COLO829 (cell line): ENCODE measurements at places on chromosomes 12 and 14.

GRCh38 chr12:25529738-25530137 is 23.3 kb downstream of the LMNTD1 start:
- no peak for DNase-seq

- DNase-seq: no peak
These were observed 35.1 kb upstream of the GRIP1 start for GRCh38 chr12:66713984-66714383.

- DNase-seq: no peak
These were observed 307.3 kb downstream of the TMEM117 start for GRCh38 chr12:44143175-44143574.

DNA sequence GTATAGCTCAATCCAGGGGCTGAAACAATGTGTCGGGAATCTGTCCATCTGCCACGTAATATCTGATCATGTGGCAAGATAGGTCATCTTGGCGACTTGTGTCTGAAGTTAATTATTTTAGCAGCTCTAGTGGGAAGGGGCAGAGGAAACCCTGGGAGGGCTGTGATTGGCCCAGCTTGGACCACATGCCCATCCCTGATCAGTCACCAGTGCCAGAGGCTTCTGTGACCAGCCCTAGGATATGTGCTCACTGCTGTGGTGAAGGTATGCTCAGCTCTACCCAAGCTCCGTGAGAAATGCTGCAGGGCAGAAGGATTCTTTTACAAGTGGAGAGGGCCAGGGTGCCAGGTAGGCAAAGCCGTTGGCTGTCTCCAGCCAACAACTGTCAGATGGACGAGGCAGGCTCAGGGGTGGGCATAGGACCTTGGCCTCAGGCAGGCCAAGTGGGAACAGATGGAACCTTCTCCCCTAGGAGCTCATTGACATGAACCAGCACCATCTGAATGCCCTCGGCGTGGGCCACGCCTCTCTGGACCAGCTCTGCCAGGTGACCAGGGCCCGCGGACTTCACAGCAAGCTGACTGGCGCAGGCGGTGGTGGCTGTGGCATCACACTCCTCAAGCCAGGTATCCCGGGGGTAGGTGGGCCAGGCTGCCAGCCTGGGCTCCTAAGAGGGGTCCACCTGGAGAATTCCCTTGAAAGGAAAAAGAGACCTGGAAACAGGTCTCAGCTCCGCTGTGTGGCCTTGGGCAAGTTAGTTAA is 21.1 kb downstream of the MVK start:
- no peak for DNase-seq

DNA sequence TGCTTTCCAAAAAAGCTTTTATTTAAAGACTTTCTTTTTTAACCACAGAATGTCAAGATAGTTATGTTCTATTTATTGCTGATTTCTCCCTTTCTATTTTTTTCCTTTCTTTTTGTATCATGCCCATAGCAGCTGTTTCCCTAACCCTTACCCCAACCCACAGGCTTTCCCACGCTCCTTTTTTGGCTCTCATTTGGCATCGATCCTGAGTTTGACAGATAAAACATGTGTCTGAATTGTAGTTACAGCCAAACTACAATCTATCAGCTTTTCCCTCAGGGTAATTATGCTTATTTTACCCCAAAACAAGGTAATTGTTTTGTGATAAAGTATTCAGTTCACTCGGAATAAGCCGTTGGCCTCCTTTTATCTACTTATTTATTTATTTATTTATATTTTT is 46.7 kb downstream of the PDE3A start:
- DNase-seq: no peak

- peak; percentile 8 for DNase-seq
These were observed 292.3 kb downstream of the DAD1 start for GRCh38 chr14:22296722-22297121.

GRCh38 chr12:14961466-14962152 is at the start of gene ARHGDIB:
Gene ARHGDIB (minus strand): TSS chr12:14961601. CDS start chr12:14950712, 10,889 bp downstream.
- DNase-seq: no peak

DNA sequence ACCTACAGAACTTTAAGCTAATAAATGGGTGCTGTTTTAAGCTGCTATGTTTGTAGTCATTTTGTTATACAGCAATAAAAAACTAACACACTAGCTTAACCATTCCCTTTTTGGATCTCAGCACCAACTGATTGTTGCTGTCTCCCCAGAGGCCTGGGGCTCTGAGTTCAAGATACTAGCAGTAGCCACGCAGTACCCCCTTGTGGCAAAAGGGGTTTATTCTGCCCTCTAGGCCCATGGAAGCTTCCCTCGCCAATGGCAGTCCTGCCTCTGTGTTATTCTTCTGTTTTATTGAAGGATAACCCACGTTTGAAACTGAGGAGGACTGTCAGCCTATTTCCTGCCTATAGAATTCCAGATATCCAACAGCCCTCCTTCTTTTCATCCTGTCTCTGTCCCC is 455.3 kb upstream of the ATP2B1 start:
- no peak for DNase-seq

DNA sequence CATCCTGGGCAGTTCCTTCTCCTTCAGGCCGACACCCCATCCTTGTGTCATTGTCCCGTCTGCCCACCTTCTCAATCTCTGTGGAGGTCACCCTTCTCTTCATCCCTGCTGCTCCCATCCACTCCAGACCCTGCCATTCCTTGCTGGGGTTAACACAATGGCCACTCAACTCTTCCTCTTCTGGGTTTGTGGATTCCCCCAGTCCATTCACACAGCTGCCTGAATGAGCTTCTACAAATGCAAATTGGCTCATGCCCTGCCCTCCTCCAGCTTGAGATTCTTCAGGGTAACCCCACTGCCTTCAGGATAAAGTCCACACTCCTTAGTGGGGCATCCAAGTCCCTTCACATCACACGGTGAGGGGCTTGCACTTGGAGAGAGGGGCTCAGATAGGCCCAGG is 17.2 kb upstream of the PRMT8 start:
- DNase-seq: no peak

DNA sequence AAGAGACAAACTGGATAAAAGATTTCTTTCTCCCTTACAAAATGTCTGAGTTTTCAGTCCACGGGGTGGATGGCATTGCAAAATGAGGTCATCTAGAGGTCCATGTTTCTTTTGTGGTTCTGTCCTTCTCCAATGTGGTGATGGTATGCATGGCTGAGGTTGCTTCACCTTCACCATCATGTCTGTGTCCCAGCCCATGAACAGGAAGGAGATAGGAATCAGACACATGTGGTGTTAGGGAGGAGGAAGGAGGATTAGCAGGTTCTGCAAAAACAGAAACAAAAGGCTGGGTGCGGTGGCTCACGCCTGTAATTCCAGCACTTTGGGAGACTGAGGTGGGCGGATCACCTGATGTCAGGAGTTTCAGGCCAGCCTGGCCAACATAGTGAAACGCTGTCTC is 11.0 kb upstream of the AEBP2 start:
- no peak for DNase-seq

- no peak for DNase-seq
These were observed 550.7 kb downstream of the SLC6A15 start for GRCh38 chr12:84361651-84362551.

GRCh38 chr12:2640709-2641108 is 154.1 kb upstream of the FKBP4 start:
- peak; percentile 80 for DNase-seq

DNA sequence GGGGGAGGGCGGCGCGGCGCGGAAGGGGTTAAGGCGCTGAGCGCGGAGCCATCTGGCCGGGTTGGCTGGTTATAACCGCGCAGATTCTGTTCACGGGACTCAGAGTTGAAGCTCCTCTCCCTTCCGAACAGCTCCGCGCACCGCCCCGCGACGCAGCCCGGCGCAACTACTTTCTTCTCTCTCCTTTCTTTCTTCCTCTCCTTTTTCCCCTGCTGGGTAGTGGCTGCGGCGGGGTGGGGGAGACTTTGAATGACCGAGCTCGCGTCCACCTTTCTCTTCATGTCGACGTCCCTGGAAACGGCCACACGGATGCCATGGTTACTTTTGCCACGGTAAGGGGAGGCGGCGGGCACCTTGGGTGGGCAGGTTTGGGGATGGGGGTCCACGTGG is at the start of gene NTF3:
TSS of gene NTF3 (plus strand) at position 98 of the 390 bp plus-strand sequence. CDS start at position 315, 217 bp downstream.
- no peak for DNase-seq

DNA sequence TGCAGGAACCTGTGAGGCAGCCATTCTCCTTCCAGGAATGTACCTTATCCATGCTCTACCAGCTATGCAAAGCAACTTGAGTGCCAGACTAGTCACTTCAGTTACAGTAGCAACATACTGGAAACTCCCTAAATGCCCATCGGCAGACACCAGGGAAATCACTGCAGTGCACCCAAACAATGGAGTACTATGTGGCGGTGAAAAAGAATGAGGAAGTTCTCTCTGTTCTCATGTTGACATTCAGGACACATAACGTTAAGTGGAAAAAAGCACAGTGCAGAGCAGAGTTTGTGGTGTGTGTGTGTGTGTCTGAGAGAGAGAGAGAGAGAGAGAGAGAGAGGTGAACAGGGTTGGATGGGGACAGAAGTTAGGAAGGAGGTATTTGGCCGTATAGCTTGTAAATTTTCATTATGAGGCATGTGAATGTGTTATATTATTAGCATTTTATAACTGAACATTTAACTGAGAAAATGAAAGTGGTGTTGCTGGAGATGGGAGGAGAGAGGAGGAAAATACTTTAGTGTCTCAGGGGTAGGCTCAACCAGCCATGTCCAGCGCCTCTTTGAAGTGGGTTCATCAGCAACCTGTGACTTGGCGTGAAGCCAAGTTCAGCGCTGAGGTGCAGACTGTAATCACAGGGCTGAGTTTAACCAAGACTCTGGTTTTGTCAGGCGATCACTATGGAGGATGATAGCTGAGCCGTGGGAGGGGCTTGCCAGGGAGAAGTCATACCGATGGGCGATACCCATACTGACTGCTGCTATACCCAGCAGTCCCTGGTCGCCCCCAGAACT is 17.3 kb downstream of the TNFAIP2 start:
- no peak for DNase-seq

GRCh38 chr14:104977681-104978653 is at the start of gene AHNAK2:
Gene AHNAK2 (minus strand): TSS chr14:104978374. CDS start chr14:104978237, 137 bp downstream.
- DNase-seq: peak; percentile 52

DNA sequence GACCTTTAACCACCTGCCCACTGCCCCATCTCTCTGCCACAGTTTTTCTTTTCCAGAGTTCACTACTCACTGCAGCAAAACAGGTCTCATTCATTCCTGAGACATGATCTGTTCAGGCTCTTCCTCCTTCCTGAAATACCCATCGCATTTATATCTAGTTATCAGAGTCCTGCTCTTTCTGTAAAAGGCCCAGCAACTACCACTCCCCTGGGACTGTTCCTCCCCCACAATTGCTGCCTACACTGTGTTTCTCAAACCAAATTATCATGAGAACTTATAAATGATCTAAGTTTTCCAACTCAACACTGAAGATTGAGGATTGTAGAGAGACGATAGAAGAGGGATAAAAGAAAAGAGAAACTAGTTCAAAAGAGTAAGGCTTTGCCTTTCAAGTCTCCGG is 40.8 kb upstream of the EPS8 start:
- peak; percentile 47 for DNase-seq

DNA sequence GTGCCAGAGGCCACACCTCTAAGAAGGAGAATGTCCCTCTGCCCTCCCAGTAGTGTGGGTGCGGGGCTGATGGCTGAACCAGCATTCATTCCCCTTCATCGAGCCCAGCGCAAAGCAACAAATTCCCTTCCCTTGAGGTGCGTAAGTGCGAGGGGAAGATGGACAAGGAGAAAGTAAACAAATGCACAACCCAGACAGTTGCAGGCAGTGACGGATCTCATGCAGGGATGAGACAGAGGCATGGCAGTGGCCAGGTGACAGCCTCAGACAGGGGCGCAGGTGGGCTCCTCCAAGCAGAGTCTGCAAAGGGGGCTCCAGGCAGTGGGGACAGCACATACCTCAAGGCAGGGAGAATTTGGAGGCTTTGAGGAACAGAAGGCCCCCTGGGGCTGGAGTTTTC is 2.3 kb upstream of the MYL2 start:
- no peak for DNase-seq

DNA sequence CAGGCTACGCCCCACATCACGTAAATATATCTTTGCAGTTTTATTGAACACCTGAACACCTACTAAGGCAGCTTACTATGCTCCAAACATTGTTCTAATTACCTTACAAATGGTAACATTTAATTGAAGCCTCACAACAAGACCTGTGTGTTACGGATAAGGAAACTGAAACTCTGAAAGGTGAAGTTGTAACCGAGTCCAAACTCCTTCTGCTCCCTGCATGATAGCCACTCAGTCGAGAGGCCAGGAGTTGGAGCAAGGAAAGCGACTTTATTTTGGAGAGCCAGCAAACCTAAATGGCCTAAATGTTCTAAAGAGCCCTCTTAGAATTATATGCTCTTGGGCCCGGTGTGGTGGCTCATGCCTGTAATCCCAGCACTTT is 12.6 kb upstream of the TRPV4 start:
- no peak for DNase-seq
